ENCODE measurements at places on chromosomes 3 and 15.
A peak's percentile ranks its signal among the peaks of the same experiment; 100 is the strongest.

DNA sequence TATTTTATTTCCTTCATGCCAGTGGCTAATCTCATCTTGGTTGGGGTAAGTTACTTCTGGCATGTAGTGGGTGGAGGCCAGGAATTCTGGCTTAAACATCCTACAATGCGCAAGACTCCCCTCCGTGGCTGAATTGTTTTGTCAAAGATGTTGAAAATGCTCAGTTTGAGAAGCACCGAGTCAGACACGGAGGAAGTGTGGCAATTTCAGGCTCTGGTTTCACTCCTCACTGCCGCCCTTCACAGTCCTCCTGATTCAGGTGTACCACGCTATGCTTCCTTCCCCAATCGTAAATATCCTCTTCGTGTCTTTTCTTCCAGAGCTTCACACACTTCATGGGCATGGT, 150.7 kb downstream of the OPA1 start:
- DNase-seq = no peak

DNA sequence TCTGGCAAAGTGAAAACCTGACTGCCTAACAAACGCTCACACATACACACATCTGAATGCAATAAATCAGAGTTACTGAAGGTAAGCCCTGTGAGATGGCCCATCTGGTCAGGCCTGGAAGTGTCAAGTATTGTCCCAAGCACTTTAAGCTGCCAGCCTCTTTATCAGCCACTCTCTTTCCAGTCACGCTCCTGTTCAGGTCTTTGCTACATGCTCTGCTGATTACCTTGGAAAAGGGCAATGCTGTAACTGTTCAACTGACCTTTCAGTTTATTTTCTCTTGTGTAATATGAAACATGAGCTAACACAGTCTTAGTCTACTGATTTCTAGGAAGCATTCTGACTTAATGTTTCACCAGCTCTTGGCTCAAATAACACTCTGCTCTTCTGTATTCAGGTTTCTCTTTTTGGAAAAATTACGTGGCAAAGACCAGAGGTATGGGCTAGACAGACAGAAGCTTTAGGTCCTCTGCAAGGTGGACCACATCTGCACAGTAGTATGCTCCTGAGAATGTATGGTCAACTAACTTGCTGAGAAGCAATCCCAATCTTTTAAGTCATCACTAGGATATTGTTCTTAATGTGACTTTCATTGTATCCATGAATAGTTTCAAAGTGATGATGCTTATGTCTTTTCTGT, 44.5 kb downstream of the GBE1 start:
- no peak for DNase-seq

GRCh38 chr15:94027581-94027980, 203.8 kb upstream of the MCTP2 start:
- no peak for DNase-seq

- no peak for DNase-seq
Observed at GRCh38 chr3:25663347-25663868, 1.3 kb downstream of the TOP2B start.

DNA sequence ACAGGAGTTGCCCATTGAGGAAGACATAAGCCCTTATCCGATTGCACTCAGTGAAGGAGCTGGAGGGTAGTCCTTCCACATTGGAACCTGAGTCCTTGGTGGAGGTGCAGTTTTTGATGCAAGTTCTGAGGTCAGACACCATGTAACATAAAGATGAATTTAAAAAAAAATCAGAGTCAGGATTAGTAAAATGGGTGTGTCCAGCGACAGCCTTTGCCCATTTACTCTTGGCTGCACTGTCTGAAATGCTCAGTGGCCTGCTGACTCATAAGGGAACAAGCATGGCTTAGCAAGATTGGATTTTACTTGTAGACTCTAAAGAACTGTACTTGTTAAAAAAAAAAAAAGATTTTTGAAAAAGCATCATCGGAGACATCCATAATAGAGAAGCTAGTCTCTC, 241.1 kb upstream of the TOPAZ1 start:
- DNase-seq = no peak

GRCh38 chr3:152968388-152969024, 133.6 kb downstream of the P2RY1 start:
- DNase-seq = no peak

DNA sequence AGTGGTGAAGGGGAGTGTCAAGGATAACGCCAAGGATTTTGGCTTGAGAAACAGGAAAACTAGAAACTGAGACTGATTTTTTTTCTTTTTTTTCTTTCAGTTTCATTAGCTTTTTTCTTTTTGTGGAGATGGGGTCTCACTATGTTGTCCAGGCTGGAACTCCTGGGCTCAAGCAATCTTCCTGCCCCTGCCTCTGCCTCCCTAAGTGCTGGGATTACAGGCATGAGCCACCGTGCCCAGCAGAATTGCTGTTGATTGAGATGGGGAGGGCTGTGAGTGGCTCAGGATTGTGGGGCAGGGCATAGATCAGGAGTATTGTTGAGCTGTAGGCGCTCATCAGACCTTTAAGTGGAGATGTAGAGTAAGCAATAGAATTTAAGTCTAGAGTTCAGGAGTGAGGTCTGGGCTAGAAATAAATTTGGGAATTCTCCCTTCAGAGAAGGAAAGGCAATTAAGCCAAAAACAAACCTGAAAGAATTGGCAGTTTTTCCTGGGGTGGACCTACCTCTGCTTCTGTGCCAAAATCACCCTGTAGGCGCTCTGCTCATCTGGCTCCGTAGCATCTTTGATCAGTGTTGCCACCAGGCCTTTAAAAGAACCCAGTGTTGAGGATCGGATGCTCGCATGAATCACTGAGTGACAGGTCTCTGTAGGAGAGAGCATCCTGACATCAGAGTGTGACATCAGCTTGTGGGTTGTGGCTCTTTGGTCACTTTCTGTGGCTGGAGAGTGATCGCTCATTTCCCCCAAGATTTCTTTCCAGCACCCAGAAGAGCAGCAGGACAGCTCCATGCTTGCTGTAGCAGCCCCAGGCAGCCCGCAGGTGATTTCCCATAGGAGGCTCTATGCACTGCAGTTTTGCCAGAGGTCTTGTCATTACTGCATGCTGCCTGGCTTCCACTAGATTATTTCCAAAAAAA, 15.8 kb downstream of the ABHD17C start:
- DNase-seq = no peak

GRCh38 chr3:151817473-151817872, 3.6 kb downstream of the AADAC start:
- DNase-seq = no peak

- DNase-seq = peak; percentile 59
Observed at GRCh38 chr3:181700168-181701087, 11.3 kb upstream of the SOX2 start.

DNA sequence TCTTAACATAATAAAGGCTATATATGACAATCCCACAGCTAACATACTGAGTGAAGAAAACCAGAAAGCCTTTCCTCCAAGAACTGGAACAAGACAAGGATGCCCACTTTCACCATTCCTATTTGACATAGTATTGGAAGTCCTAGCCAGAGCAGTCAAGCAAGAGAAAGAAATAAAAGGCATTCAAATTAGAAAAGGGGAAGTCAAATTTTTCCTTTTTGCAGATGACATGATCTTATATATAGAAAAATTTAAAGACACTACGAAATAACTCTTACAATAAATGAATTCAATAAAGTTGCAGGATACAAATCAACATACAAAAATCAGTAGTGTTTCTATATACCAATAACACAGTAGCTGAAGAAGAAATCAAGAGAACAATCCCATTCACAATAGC, 42.2 kb upstream of the CP start:
- DNase-seq = no peak

DNA sequence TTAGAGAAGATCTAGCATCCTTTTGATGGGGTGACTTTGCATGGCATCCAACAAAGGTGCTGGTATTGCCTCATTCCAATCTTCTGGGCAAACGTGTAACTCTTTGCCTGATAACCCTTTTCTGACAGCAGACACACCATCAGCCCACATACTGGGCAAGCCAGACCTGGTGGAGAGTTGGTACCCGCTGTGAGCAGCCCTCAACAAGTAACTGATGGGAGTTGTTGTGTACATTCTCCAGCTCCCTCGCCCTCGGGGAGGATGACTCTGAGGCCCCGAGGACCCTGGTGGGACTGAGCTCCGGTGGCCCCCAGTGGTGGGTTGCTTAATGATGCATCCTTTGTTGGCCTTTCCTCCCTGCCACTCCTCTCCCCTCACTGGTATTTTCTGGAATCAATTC, 102.4 kb upstream of the SLC6A11 start:
- no peak for DNase-seq

DNA sequence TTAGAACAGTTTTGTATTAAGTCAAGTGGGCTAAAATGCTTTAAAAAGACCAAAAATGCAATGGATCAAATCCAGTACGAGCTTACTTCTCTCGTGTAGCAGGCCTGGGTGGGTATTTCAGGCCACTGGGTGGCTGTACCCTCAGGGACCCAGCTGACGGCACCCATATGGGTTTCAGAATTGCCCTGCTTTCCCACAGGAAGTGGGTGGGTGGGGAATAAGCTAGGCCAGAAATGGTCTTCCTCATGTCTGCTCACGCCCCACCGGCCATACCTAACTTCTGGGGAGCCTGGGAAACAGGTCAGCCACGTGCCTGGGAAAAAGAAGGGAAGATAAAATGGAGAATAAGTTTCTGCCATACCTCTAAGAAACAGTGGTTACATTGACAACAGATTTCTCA, 20.3 kb downstream of the GPR160 start:
- DNase-seq = no peak

- peak; percentile 8 for DNase-seq
Observed at GRCh38 chr3:23663661-23664186, 142.0 kb upstream of the UBE2E1 start.

- DNase-seq = no peak
Observed at GRCh38 chr3:51375571-51375970, 9.5 kb upstream of the MANF start.

- no peak for DNase-seq
Observed at GRCh38 chr3:70856414-70857162, 544.1 kb upstream of the MDFIC2 start.

Data from C1 segment of cervical spinal cord (tissue), 14 donors.